ENCODE measurements at places on chromosomes 4 and X.

GRCh38 chr4:1570291-1571164 is 113.6 kb downstream of the FAM53A start:
- no peak for DNase-seq

DNA sequence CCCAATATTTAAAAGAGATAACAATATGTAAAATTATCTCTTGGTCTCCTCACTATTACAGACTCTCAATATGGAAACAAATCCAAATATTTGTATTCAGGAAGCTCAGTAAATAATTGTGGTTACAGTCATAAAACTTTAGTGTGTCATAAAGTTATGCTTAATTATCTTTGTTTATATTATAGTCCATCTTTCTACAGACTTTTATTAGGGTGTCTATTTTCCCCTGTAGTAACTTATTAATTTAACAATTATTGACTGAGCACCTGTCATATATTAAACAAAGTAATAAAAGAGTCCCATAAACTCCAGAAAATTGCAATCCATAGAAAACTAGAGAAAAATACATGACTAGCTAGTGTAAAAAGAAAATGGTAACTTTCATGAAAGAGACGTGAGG is 61.6 kb upstream of the GPM6A start:
- no peak for DNase-seq

DNA sequence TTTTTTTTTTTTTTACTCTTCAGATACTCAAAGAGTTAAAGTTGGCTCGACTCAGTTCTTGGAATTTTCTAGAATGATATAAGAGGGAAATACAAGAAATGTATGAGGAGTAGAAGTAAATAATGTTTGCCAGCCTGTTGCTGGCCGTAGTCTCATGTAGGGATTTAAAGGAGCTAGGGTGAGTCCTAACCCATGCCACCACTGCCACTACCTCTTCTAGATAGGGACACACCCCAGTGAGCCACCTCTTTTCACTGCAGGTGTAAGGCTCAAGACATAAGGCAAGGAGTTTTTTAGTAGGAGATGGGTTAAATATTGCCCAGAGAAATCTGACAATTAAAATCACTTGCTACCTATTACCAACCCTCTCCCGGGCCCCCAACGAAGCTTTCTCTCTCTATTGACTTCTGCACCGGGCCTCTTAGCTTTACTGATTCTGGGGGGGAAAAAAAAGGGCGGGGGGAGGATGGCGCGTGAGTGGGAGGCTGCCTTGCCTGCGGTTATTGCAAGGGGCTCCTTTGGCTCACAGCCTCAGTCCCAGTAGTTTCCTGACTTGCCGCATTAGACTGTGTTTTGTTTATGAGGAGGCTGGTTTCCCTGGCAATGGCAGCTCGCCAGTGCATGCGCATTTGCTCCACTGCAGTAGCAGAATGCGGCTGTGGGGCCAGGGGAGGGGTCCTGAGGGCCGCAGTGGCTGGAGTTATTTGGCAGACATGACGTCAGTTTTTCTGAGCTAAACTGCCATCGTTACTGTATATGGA is 3.0 kb downstream of the LINC00632 start:
- DNase-seq: no peak

GRCh38 chr4:38128478-38129459 is 168.6 kb downstream of the PTTG2 start:
- DNase-seq: peak; percentile 88

DNA sequence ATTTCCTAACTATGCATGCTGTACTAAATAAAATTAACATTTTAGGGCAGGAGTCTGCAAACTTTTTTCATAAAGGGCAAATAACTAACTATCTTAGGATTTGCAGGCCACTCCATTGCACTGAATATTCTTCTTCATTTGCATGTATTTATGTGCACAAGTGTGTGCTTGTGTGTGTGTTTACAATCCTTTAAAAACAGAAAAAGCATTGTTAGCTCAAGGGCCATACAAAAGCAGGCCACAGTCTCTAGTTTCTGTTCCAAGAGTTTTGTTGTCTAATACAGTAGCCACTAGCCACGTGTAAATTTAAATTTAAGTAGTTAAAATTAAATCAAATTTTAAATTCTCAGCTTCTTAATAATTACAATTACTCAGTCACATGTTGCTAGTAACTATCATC is 621.8 kb downstream of the TMA16 start:
- DNase-seq: no peak

DNA sequence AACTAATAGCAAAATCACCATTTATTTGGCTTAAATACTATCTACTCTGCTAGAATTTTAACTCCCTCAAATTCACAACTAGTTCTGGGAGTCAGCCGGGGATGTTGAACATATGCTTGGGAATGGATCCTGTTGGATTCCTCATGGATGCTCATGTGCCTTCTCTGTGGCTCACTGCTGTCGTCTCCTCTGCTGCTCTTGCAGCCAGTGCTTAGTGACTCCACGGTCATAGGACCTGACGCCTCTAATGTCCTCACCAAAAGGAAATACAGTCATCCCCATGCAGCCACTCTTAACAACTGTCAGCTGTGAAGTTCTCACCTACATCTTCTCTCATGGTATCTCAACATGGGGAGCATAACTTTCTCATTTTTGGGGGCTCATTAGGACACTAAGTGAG is 59.4 kb downstream of the HMGB2 start:
- DNase-seq: no peak

GRCh38 chr4:138301536-138301935 is 59.4 kb upstream of the SLC7A11 start:
- DNase-seq: no peak

DNA sequence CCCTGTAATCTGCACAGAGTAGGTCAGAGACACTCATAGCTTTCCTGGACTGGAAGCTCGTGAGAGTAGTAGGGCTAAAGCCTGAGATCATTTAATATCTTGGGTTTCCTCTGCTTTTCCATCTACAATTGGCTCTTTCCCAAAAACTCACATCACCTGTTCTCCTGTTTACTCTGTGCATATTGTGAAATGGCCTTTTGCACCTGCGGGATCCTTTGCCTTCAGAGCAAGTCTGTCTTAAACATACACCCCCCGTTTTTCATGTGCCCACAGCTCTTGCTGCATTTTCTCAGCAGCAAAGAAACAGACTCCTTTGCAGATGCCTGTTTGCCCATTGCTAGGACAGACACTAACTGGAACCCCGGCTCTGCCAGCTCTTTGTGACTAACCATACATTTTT is 608.3 kb upstream of the PCDH10 start:
- no peak for DNase-seq

DNA sequence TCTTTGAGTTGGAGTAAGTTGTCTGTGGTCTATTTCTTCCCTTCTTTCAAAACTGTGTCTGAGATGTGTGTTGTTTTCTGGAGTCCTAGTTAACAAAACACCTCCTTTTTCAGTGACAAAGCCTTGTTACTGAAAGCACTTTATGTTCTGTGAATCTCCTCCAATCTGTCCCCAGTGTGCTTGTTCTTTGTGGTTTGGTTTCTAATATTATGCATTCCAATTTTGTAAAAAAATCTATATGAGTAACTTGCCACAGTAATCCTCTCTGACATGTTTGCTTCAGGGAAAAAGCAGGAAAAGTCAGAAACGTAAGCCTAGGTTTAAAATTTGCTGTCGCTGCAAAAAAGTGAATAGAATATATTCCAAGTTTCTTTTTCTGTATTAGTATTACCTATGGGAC is 12.4 kb downstream of the PRRG1 start:
- no peak for DNase-seq

GRCh38 chr4:36601864-36602495 is 320.6 kb downstream of the DTHD1 start:
- no peak for DNase-seq

DNA sequence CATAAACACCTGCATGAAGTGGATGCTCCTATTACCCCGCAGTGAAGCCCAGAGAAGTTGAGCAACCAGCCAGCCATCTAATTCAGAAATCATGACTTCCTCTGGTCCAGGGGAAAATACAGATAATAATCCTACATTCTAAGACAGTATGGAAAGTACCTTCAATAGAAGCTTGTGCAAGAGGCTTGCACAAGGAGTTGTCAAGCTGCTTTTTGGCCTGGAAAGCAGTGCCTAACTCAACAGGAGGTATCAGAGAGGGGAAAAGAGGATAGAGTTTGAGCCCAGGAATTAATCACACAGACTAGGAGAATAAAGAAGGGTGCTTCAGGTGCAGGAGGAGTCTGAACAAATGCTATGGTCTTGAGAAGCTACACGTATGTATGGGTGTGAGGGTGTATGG is 26.7 kb downstream of the TMEM192 start:
- peak; percentile 44 for DNase-seq

- no peak for DNase-seq
These were observed 39.1 kb upstream of the ANXA3 start for GRCh38 chr4:78512357-78512920.

- no peak for DNase-seq
These were observed 373.5 kb upstream of the ARX start for GRCh38 chrX:25389266-25389665.

- no peak for DNase-seq
These were observed 17.3 kb upstream of the FMR1 start for GRCh38 chrX:147894366-147894963.

DNA sequence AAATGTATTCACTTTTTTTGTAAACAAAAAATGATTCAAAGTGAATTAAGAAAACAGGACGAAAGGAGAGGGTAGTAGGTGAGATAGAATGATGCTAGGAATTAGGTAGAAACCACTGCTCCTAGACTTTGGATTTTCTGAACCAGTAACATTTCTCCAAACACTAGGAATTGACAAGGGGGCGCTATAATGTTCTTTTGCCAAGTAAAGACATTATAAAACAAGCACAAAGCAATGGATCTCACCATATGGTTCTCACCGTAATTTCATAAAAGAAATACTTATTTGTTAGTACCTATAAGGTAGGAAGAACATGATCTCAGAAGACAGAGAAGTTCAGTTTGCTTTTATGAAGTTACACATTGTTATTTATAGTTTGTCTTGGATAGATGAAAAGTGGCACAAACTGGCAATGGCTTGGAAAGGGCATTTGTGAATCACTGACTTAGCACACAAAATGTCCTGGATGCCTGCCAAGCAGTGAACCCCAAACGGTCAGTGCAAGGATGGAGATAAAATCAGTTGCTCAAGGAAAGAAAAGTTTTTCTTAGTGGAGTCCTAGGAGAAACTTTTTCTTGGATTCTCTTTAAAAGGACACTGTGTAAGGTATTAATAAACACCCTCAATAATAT is 8.1 kb upstream of the TBC1D1 start:
- DNase-seq: peak; percentile 32
